Left renal cortex interstitium (tissue), 4 donors: ENCODE measurements at places on chromosomes 1 and 21. TPM values are rescaled to one million over a fixed set of nuclear protein-coding genes. Genes with fewer than 3 reads are reported as not detected.

DNA sequence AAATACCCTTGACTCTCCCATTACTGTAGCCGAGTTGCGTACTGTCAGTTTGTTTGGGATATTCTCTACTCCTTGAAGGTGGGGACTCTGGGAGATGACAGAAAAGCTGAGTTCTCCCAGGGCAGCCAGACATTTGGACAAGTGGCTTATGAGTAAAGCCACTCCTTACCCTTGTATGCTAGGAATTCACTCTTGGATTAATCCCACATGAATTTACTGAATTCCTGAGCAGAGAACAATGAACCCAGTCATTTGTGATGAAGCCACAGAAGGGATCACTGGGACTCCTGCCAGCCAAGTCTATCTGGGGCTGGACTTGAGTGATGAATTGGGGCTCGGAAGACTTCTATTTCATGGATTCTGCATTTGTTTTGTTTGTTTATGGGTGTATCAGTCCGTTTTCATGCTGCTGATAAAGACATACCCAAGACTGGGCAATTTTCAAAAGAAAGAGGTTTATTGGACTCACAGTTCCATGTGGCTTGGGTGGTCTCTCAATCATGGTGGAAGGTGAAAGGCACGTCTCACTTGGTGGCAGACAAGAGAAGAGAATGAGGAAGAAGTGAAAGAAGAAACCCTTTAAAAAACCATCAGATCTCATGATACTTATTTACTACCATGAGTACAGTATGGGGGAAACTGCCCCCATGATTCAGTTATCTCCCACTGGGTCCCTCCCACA lies 25.1 kb downstream of the C1orf116 start:
- no peak for DNase-seq

DNA sequence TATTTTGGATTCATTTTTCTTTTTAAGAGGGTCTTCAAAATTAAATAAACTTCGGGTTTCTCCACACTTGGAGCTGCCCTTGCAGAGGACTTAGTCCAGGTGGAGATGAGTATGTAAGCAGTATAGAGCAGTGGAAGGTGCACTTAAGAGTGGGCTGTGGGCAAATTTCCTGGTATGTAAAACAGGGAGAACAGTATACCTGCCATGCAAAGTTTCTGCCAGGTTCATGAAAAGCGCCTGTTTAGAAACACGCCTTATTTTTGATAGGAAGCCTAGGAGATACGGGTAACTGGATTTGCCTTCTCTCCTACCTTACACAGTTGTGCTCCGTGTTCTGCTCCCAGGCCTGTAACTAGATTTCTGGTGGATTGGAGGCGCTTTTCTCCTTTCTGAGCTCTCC lies 1.2 kb downstream of the KDM4A start:
- no peak for DNase-seq

DNA sequence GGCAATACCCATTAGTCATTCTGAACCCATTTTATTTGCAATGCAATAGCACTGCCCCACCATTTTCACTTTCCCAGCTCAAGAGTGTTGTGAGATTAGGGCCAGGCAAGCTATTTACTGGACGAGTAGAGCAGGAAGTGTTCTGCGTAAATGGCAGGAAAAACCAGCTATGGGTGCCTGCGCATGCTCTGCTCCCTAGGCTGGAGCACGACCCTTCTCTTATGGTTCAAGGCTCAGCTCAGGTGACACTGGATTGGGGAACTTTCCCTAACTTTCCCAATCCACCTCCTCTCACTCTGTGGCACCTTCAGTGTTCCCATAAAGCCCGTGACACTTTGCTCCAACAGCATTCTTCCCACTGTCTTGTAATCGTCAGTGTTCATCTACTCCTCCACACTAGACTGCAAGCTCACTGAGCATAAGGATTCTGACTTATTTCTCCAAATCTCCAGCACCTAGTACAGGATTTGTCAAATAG lies 3.6 kb upstream of the MAN1A2 start:
- DNase-seq: no peak

DNA sequence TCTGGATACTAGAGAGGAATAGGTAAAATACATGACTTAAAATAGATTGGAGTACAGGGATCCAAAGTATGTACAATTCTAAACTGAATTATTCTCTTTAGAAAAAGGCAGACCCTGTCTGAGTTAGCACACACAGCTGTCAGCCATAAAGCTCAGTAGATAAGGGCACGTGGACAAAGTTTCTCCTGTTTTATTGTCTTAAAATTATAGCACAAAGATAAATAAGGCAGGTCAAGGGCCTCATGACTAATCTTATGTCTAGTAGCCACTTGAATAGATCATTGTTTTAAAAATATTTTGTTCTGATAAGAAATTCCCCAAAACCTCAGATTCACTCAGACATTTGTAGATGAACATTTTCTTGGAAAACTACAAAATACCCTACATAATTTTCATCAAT lies 205.2 kb downstream of the ZP4 start:
- no peak for DNase-seq

- DNase-seq: no peak
These were observed 25.9 kb downstream of the S100A6 start for GRCh38 chr1:153509729-153510354.

- no peak for DNase-seq
These were observed 186.8 kb downstream of the APP start for GRCh38 chr21:25983745-25984144.

DNA sequence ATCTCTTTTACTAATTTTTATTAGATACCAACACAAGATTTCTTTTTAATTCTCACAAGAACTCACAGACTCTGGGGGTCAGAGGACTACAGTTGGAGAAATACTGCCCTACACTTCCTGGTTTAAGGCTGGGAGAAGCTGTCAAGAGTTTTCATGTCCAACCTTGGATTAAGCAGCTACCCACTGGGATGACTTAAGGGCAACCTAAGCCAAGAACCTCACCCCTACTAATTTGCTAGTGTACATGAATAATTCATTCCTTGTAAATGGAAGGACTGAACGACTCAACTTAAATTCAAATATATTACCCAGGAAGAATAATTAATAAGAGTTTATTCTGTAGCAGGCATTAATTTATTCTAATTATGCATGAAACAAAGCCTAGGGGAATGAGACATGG lies 182.3 kb upstream of the C1orf105 start:
- DNase-seq: no peak

GRCh38 chr1:117124661-117125060 lies 3.1 kb upstream of the TRIM45 start:
- no peak for DNase-seq

DNA sequence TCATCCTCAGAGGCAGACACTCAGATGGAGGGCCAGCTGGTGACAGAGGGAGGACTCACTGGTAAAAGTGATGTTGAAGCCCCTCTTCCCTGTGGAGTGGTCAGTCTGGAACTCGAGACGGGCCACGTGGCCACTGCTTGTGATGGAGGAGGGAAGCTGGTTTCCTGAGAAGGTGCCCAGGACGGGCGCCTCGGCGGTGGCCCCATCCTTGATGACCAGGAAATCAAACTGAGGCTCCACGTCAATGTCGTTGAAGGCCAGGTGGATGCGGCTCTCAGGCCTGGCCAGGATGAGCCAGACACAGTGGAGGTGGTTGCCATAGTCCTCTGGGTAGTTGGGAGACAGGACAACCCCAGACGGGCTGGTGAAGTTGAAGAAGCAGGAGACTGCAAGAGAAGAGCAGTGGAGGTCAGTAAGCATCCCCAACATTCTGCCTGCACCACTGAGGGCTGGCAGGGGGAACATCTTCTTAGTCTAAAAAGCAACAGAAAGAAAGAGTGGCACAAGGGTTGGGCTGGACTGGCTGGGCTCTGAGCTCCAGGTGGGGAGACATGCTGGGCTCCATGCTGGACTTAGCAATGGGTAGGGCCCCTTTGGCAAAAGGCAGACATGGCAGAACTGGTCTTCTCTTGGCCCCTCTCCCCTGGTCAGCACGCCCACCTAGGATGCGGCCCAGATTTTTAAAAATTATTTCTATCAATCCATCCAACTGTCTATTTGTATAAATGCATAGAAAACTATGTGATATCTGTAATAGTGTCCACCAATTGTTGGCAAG lies 120.5 kb upstream of the HMGB4 start:
- no peak for DNase-seq

DNA sequence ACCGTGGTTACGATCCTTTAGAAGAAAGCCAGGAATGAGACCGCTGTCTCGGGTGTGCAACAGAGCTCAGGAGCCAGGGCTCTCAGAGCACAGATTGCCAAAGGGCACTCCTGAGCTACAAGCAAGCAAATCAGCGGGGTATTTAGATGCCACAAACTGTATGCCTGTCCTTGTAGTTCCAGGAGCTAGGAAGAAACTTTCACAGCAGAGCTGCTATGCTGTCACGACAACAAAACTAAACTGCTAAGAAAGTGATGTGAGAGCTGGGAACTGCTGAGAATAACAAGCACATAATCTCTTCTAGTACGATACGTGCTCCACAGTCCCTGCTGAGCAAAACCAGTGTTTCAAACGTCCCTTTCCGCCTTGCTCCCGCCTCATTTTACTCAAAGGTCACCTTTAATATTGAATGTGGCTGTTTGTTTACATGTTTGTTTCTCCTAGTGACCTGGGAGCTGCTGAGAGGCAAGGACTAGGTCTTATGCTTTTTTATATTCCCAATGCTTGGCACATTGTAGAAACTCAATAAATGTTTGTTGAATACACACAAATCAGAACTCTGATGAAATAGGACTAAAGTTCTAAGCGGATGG lies 14.7 kb downstream of the GREM2 start:
- no peak for DNase-seq

GRCh38 chr1:112423207-112423606 lies 27.2 kb downstream of the CTTNBP2NL start:
- DNase-seq: no peak

- no peak for DNase-seq
These were observed 315.0 kb upstream of the NRIP1 start for GRCh38 chr21:15379776-15380175.

- DNase-seq: no peak
These were observed 5.6 kb downstream of the PRCC start for GRCh38 chr1:156772728-156773497.

DNA sequence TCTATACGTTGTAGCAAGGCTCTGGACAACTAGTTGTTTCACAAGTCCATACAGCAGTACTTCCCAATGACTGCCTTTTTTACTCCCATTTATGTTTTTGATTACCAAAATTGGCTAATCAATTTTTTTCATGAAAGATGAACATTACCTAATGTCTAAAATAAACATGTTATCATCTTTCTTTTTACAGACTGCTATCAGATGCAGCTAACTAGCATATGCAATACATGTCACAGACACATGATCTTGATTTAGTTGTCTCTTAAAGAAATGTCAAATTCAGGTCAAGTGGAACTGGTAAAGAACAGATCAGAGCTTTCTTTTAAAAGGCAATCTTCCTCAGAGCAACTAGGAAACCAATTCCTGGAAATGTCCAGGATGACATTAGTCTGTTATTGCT lies 630 bp upstream of the DBT start:
- no peak for DNase-seq

DNA sequence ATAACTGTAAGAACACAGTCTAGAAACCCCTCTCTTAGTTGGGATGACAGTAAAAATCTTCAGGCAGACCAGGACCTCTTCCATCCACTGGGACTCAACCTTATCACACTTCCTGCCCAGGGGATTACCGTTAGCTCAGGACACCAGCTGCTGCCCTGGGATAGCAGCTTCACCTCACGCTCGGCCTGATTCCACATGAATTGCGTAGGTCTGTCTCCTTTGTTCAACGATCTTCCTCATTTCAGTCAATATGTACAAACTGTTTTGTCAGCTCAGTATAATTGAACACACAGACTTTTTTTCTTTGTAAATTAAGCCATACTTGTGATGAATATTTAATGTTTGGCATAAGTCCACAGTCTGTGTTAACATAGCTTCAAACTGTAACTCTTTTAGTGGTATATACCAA lies 290.4 kb downstream of the GRIK1 start:
- no peak for DNase-seq

GRCh38 chr21:45988366-45989347 lies 7.1 kb downstream of the COL6A1 start:
- DNase-seq: no peak

GRCh38 chr1:16521288-16521583 lies 7.2 kb upstream of the RNU1-1 start:
- no peak for DNase-seq

GRCh38 chr1:17539118-17539476 lies 401 bp upstream of the ARHGEF10L start:
- DNase-seq: no peak

DNA sequence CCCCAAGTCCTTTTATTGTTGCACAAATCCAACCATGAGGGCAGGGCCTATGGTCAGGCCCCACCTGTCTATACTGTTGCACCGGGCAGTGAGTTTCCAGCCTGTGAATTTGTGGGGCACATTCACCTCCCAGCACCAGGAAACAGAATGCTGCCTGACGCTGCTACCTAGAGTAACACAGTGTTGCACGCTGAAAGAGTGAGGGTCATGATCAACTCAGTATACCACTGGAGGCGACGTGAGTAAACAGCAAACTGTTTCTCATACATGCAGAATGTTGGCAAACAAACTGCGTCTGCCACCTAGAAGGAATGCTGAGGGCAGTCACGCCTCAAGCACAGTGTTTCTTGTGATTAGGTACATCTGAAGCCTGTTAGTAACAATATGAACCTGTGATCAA lies 13.4 kb upstream of the LRRC47 start:
- no peak for DNase-seq

Gene BATF3
- polyA plus RNA-seq: 2.3 TPM

Gene KCNQ4
- 1.6 TPM for polyA plus RNA-seq

Gene CRABP2
- 118 TPM for polyA plus RNA-seq

Gene NCAM2
- 16.9 TPM for polyA plus RNA-seq

Gene TNFRSF8
- polyA plus RNA-seq: 0.92 TPM

Gene SAMSN1
- polyA plus RNA-seq: 4.9 TPM

Gene GIPC2
- 12.8 TPM for polyA plus RNA-seq

Gene SMCP
- not detected for polyA plus RNA-seq

Gene EPHX1
- polyA plus RNA-seq: 57.3 TPM

Gene CACHD1
- polyA plus RNA-seq: 59.2 TPM

Gene RGS13
- not detected for polyA plus RNA-seq

Gene TEDDM1
- polyA plus RNA-seq: 0.19 TPM

Gene MCOLN2
- polyA plus RNA-seq: 0.44 TPM

Gene SERPINC1
- 0.27 TPM for polyA plus RNA-seq

Gene DCST1
- polyA plus RNA-seq: 0.14 TPM
